BJ (cell line): ENCODE measurements at places on chromosomes 1 and 21. TPM values are rescaled to one million over a fixed set of nuclear protein-coding genes. Genes with fewer than 3 reads are reported as not detected.

The S100A1 gene
- polyA plus RNA-seq: 0.31 and 0.71 TPM in 2 replicates

The TNFAIP8L2 gene
- not detected in 2 replicates for polyA plus RNA-seq

The GJA9 gene
- polyA plus RNA-seq: 0.05 TPM in 1 of 2 replicates, not detected in the other

The GBP4 gene
- polyA plus RNA-seq: 1.2 and 1.4 TPM in 2 replicates

The CFHR1 gene
- polyA plus RNA-seq: 0.26 and 0.33 TPM in 2 replicates

The HAO2 gene
- polyA plus RNA-seq: not detected in 2 replicates

The GOLT1A gene
- polyA plus RNA-seq: 0.21 TPM in 2 replicates

The MSH4 gene
- polyA plus RNA-seq: 0.04 and 0.05 TPM in 2 replicates

The PPP1R15B gene
- polyA plus RNA-seq: 24.6 and 30.2 TPM in 2 replicates

The SHISAL2A gene
- not detected in 2 replicates for polyA plus RNA-seq

The PLA2G2A gene
- not detected in 2 replicates for polyA plus RNA-seq

The SPRR2A gene
- not detected in 2 replicates for polyA plus RNA-seq

The AMPD1 gene
- polyA plus RNA-seq: not detected in 2 replicates
